ENCODE measurements at places on chromosomes 7 and 10.

GRCh38 chr10:66881814-66882213, 44.0 kb upstream of the LRRTM3 start:
- DNase-seq = no peak

GRCh38 chr7:151818674-151819519, 58.0 kb downstream of the PRKAG2 start:
- no peak for DNase-seq

DNA sequence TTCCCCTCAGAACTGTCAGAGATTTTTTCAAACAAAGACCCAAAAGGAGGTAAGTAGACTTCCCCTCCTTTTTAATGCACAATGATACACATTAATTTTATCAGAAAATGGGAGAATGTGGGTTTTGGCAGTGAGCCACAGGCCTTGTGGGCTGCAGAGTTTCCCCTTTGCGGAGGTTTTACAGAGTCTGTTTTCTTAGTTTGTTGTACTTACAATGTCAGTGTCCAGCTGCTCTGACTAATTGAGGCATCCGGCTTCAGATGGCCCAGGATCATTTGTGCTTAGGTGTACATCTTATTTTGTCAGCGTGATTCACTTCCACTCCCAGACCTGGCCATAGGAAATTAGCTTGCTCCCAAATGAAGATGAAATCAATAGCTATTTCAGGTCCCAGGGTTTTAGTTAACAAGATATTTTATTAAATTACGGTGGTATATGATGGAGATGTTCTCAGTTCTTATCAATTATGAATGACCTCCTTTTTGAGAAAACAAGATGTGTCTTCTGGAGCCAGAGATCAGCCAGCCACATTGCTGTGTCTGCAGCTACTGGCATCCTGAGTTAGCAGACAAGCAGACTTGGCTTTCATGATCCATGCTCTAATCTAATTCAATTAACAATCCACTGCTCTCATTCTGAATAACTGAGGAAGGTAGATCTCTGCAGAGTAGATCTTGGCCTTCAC, 1086.6 kb upstream of the SORCS1 start:
- DNase-seq = no peak

DNA sequence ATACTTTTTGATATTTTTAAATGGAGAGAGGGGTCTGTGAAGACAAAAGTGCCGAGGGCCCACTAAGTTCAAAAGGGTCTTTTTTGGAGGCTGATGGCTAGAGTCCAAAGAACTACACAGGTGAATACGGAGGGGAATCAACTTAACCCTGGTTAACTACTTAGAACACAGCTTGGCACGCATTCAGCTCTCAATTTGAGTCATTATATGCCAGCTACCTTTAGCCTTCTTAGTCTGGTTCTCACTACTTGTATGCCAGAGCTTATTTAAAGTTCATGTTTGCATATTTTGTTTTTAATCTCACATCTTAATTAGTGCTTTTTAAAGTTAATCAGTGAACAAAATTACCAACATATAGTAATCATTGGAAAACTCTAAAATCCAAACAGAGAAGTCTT, 80.8 kb downstream of the VWDE start:
- no peak for DNase-seq

DNA sequence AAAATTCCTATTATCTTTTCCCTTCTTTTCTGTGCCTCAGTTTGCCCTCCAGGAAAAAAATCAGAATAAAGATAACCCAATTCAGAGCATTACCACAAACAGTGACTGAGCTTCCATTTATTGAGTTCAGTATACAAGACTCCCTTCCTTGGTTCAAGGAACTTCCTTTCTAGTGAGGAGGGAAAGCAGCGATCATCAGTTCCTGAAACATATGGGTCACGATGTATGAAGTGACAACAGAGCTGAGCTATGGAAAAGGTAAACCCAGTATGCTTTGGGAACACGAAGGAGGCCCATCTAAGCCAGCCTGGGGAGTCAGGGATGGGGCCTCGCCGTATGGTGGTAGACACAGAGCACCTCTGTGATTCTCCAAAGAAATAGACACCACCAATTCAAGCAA, 15.8 kb downstream of the C10orf71 start:
- DNase-seq = no peak

GRCh38 chr10:58653139-58653538, 140.5 kb downstream of the BICC1 start:
- no peak for DNase-seq

DNA sequence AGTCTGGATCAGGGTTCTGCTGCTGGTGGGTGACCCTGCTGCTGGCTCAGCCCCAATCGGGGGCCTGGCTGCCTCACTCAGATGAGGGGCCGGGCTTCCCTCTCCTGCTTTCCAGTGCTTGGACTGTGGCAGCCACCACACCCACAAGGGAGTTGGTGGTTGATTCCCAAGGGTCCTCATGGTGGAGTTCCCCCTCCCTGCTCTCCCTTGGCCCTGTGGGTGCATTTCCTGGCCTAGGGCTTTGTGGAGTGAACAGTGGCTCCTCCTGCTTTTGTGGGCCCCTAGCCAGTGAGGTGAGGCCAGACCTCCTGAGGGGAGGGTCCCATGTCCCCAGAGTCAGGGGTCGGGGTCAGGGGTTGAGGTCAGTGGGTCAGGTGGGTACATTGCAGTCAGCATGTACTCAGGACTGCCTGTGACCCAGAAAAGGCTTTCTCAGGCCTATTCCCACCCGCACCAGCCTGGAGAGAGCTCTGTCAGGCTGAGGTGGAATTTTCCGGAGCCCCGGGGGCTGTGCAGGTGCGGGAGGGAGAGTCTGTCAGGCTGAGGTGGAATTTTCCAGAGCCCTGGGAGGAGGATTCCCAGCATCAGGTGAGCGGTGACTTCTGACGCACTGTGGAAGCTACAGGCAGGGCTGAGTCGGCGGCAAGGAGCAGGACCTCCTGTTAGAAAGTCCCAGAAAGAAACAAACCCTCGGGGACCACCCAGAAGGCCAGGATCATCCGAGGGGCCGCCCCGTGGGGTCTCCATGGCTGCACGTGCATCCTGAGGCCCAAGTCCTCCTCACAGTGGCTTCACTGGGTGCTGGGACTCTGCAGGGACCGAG, 94.4 kb upstream of the INSIG1 start:
- peak; percentile 76 for DNase-seq

DNA sequence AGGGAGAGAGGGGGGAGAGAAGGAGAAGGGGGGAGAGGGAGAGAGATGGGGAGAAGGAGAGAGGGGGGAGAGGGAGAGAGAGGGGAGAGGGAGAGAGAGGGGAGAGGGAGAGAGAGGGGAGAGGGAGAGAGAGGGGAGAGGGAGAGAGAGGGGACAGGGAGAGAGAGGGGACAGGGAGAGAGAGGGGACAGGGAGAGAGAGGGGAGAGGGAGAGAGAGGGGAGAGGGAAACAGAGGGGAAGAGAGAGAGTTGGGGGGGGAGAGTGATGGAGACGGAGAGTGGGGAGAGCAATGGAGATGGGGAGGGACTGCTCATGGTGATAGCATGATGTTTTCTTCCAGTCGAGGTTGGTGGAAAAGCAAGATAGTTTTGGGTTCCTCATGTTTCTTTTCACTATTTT, 172.4 kb downstream of the DNAJB6 start:
- DNase-seq = no peak

GRCh38 chr10:59537501-59537900, 172.1 kb downstream of the SLC16A9 start:
- no peak for DNase-seq

GRCh38 chr10:76036111-76036940, 604.9 kb downstream of the LRMDA start:
- DNase-seq = peak; percentile 77

- DNase-seq = peak; percentile 27
Observed at GRCh38 chr10:46992803-46993561, 81.8 kb downstream of the PTPN20 start.

DNA sequence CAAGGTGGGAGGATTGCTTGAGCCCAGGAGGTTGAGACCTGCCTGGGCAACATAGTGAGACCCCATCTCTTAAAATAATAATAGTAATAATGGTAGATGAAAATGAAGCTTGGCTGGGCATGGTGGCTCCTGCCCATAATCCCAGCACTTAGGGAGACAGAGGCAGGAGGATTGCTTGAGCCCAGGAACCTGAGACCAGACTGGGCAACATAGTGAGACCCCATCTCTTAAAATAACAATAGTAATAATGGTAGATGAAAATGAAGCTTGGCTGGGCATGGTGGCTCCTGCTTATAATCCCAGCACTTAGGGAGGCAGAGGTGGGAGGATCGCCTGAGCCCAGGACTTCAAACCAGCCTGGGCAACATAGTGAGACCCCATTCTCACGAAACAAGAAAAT, 49.5 kb upstream of the LMTK2 start:
- no peak for DNase-seq

DNA sequence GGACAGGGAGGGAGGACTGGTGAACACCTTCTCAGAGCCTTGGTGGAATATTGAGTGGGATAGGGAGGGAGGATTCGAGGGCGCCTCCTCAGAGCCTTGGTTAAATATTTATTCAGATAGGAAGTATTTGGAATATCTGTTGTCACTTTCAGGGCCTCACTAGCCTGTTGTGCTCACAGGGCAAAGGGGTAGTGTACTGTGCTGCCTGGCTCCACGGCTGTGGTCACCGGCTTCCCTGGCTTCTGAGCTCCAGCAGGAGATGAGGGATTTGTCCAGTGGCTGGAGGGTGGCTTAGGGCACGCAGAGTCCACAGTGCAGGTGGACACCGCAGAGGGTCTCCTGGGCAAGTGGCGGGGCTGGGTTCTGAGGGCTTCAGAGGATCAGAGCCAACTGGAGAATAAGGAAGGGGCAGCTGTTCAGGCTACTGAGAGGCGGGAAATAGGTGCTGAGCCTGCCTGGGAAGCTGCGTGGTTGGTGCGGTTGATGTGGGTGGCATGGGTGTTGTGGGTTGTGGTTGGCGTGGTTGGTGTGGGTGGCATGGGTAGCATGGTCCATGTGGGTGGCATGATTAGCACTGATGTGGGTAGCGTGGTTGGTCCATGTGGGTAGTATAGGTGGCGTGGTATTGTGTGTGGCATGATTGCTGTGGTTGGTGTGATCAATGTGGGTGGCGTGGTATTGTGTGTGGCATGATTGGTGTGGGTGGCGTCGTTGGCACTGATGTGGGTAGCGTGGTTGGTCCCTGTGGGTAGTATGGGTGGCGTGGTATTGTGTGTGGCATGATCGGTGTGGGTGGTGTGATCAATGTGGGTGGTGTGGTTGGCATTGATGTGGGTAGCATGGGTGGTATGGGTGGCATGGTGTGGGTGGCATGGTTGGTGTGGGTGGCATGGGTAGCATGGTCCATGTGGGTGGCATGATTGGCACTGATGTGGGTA, 16.7 kb downstream of the INPP5A start:
- no peak for DNase-seq

DNA sequence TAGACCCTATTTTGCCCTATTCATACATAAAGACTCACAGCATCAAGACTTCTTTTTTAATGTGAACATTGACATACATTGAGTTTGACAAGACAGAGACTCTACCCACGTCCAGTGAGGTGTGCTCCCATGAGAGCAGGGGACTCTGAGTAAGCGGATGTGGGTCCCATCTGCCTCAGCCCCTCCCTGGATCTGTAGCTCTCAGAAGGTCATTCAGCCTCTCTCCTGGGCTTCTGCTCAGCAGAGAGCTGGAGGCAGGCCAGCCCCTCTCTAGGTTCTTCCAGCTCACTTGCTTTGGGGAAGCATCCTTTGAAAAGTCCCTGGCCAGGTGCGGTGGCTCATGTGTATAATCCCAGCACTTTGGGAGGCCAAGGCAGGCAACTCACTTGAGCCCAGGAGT, 146.9 kb upstream of the ZMIZ1 start:
- no peak for DNase-seq

DNA sequence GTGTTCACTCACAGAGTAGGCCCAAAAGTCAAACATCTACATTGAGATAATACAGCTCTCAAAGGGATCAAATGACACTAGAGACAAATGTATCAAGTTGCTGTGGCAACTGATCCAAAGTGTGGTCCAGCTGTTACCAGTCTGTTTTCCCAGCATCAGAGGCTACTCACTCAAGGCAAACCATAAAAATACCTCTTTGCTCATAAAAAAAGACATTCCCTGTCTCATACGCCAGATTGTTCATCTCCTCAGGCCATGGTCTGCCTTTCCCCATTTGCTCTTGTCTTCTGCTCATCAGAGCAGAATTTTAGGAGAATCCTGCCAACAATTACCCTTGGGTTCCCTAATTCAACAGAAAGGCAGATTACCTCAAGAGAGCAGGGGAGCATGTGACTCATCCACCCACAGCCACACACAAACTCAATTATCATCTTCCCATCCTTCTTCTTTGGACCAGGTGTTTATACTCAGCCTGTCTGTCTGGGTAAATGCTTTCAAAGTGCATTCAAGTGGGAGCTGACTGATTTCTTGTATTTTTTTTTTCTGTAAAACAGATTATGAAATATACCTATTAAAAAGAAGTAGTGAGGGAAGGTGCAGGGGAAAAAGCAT, 226.5 kb upstream of the HPS1 start:
- peak; percentile 13 for DNase-seq

- no peak for DNase-seq
Observed at GRCh38 chr10:76871697-76872295, 765.8 kb downstream of the KCNMA1 start.

GRCh38 chr10:50561816-50562215, 61.9 kb downstream of the SGMS1 start:
- no peak for DNase-seq

DNA sequence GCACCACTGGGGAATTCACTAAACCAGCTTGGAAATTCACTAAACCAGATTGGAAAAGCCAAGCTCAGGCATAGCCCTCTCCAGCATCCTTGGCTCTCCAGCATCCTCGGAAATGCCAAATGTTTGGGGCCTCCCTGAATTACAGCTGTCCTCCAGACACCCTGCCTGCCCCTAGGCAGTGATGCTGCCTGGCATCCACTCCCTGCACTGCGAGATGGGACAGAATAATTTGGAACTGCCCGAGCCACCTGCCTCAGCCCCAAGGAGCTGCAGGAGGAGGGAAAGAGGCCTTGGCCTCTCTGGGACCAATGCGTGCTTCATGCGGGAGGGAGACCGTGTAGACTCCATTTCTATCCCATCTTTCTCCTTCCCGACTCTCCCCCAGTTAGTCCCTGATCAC, 64.3 kb downstream of the INSIG1 start:
- DNase-seq = no peak

GRCh38 chr7:101099969-101100781, 14.9 kb downstream of the TRIM56 start:
- peak; percentile 92 for DNase-seq

DNA sequence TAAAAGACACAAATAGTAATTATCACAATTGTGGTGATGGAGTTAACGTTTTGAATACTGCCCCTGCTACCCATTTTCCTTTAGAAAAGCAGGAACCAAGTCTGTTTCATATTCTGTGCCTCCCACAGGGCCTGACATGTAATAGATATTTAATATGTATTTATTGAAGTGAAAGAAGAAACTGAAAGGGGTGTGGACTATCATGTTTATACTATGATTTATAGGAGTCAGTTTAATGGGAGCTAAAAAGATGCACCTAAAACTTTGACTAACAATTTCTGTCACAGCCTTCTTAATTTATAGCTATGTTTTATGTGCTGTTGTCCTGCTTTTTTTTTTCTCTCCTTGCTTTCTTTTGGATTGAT, 24.1 kb upstream of the BHLHA15 start:
- no peak for DNase-seq

Measured in head of caudate nucleus (tissue), 42 donors.